ENCODE measurements at places on chromosomes 5 and 9. TPM values are rescaled to one million over a fixed set of nuclear protein-coding genes. Genes with fewer than 3 reads are reported as not detected.

Gene ZNF483
- 65.7 TPM for total RNA-seq

Gene SLC34A3
- total RNA-seq = not detected

Gene C5orf22
- 42.9 TPM for total RNA-seq

Gene RASEF
- total RNA-seq = 1.4 TPM

Gene GMCL2
- total RNA-seq = not detected

Gene ERCC8
- total RNA-seq = 31.6 TPM

Gene TRIP13
- 8.8 TPM for total RNA-seq

Gene NFIB
- 67.6 TPM for total RNA-seq

Gene CDX1
- total RNA-seq = not detected

Gene TAF11L10
- not detected for total RNA-seq

Gene EIF4E1B
- 0.46 TPM for total RNA-seq

Gene FCHSD1
- total RNA-seq = 9.5 TPM

Gene SLC6A19
- not detected for total RNA-seq

Gene ST8SIA4
- total RNA-seq = 76.1 TPM

Gene ELL2
- 10.8 TPM for total RNA-seq

Gene FRMPD1
- total RNA-seq = 3.0 TPM

Gene DRD1
- 27.0 TPM for total RNA-seq

Gene ADAMTS2
- 6.9 TPM for total RNA-seq

Gene C9orf50
- 0.23 TPM for total RNA-seq

Gene MED22
- total RNA-seq = 15.9 TPM

Gene LCN12
- total RNA-seq = 0.46 TPM

Gene NME5
- 22.4 TPM for total RNA-seq

Gene DOCK2
- total RNA-seq = 8.1 TPM

Gene TMEM174
- total RNA-seq = not detected

Gene FAXDC2
- 4.6 TPM for total RNA-seq

Gene ADAMTSL2
- total RNA-seq = 6.0 TPM

Gene IRX2
- total RNA-seq = 5.1 TPM

Gene ERBIN
- total RNA-seq = 111 TPM

Gene C5
- total RNA-seq = 6.9 TPM

Gene NR5A1
- total RNA-seq = 0.69 TPM

Gene CCDC171
- 21.9 TPM for total RNA-seq

Gene PALM2AKAP2
- total RNA-seq = 16.8 TPM

Gene MTMR12
- total RNA-seq = 16.6 TPM

Gene ZNF883
- 29.1 TPM for total RNA-seq

Gene SUB1
- 406 TPM for total RNA-seq

Gene PCDHGB4
- total RNA-seq = 14.8 TPM

Gene ARSI
- 0.46 TPM for total RNA-seq

Gene MARCHF11
- 12.9 TPM for total RNA-seq

Gene ADAM19
- 16.8 TPM for total RNA-seq

Gene RCL1
- 22.1 TPM for total RNA-seq

Gene CD274
- total RNA-seq = 1.6 TPM

Gene N4BP3
- 12.5 TPM for total RNA-seq

Gene PNPLA7
- total RNA-seq = 1.6 TPM

Gene ANXA2R
- 1.6 TPM for total RNA-seq

Gene MCIDAS
- total RNA-seq = not detected

Gene CCNO
- total RNA-seq = 0.69 TPM

Gene ZNF169
- total RNA-seq = 6.5 TPM

Gene VCAN
- 427 TPM for total RNA-seq

Gene SLC22A4
- 2.5 TPM for total RNA-seq

Gene GLE1
- total RNA-seq = 21.9 TPM

Gene WDR31
- total RNA-seq = 5.3 TPM

Gene POU5F2
- 3.7 TPM for total RNA-seq

Gene ZFP2
- total RNA-seq = 7.6 TPM

Gene PCDHB3
- total RNA-seq = 13.6 TPM

Gene PTGS1
- total RNA-seq = 1.4 TPM

Gene ABCA1
- total RNA-seq = 32.5 TPM
